Mesothelial cell of epicardium (in vitro differentiated cells): ENCODE measurements at places on chromosomes 2 and 18.

DNA sequence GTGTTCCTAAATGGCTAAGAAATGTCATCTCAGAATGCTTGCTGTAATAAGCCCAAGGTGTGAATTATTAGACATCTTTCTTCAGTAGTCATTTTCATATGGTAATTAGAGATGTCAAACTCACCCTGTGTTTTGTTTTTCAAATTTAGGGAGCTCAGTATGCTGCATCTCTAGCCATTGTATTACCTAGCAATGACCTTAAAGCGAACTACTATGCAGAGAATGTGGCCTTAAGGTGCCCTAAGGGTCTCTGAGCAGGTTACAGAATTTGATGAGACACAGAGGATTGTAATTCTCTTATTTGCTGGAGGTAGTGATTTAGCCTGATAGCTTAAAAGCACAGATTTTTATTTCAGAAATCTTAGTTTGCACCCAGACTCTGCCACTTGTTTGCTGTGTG, 1052.6 kb upstream of the DDX18 start:
- no peak for DNase-seq

DNA sequence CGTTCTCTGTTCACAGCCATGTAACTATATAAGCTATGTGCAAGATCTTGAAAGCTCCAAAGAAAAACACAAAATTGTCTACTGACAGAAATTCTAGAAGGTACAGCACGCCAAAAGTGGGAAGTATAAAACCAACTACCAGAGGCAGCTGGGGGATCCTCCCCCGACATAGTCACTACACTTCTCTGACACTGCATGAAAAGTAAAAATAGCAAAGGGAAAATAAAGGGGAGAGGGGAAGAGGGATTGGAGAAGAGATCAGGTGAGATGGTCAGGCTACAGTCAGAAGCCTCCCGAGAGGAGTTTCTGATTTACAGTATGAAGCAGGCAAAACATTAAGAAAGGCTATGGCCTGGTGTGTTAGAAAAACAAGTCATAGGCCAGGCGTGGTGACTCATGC, 39.8 kb upstream of the PCBP1 start:
- no peak for DNase-seq

DNA sequence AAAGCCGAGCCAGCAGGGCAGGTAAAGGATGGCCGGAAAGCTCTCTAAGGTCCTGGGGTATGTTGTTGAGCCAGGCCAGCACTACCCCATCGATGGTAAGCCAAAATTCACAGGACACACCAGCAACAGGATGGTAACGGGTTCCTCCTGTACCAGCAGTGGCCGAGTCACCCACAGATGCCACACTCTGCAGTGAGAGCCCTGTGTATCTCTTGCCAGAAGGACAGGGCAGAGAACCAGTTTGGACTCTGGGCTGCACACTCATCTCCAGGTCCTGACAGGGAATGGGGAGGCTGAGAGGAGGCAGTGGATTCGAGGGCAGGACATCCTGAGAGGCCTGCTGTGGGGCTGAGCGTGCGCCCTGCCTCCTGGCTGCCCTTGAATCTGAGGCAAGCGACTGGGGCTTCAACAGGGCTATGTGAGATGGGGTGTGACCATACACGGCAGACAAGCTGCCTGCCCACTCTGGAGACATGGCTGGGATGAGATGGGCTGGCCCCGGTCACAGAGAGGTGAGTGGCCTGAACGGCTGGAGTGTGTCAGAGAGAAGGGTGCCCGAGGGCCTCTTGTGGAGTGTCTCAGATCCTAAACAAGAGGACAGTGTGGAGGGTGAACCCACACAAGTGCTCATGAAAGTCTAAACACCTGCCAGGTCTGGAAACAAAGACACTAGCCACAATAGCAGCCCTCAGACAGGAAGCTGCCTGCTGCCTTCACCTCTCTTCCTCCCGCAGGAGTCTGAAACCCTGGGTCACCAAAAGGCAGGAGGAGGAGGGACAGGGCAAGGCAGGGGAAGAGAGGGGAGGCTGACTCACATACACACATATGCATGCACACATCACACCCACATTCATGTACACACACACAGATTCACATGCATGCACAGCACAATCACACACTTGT, 182.3 kb downstream of the LOXHD1 start:
- DNase-seq: no peak

DNA sequence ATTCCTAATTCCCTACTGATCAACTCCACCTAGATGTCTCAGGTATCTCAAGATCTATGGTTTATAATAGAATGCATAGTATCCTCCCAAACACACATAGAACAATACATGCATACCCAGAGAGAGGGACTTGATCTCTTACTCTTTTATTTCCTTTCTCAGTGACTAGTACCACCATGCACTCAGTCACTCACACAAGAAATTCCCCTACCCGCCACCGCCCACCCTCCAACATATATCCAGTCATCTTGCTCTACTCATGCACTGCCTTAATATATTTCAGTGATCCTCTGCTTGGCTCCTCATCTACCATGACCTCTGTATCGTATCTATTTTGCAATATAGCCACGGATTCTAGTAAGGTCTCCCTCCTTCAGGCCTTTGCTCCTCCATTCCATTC, 996.9 kb downstream of the LRP1B start:
- no peak for DNase-seq

- no peak for DNase-seq
Measured at GRCh38 chr18:52046842-52047241, 293.2 kb upstream of the DCC start.

DNA sequence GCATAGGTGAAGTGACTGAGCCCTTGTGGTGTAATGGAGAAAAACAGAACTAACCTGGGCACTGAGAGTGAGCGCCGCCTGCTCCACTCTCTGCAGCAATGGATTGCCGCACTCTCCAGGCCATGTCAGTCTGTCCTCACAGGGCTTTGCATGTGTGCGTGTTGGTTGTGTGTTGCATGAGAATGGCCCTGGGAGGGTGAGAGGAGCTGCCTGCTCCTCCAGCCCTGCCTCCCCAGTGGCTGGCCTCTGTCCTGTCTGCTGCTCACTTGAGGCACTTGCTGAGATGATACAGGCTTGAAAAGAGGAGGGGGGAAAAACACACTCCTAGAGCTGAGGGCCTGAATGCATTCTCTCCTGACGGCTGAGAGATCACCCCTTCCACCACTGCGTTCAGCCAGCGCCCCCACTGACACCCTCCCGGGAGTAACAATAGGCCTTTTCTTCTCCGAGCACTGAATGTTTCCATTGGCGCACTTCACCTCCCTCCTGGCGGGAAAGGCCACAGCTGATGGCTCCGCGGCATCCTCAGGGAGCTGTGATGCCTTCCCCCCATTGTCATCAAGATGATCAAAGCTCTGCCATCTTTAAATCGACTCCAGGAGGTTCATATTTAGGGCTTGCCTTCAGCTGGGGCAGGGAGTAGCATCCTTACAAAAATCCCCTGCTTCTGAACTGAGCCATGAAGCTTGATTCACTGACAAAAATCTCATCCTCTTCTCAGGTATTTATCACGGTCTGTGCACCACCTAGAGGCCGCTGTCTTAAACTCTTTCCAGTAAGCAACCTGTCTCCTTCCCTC, 49.9 kb upstream of the DAPL1 start:
- DNase-seq: no peak

DNA sequence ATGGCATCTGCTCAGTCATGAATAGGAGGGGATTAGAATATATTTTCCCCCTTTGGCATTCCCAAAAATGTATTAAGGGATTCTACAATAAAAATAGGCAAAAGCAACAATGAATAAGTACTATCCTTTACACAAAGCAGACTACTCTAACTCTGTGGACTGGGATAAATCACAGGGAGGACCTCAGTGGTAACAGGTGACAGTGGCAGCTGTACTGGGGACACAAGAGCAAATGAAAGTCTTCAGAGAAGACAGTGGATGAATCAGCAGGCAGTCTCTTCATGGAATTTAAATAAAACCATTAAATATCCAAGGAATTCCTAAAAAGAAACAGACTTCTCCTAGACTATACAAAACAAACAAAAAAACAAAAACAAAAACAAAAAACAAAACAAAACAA, 4.8 kb downstream of the CDH7 start:
- DNase-seq: no peak

- no peak for DNase-seq
Measured at GRCh38 chr2:37916512-37917082, 8.5 kb upstream of the RMDN2 start.
